ENCODE measurements at places on chromosomes 12 and 14.

DNA sequence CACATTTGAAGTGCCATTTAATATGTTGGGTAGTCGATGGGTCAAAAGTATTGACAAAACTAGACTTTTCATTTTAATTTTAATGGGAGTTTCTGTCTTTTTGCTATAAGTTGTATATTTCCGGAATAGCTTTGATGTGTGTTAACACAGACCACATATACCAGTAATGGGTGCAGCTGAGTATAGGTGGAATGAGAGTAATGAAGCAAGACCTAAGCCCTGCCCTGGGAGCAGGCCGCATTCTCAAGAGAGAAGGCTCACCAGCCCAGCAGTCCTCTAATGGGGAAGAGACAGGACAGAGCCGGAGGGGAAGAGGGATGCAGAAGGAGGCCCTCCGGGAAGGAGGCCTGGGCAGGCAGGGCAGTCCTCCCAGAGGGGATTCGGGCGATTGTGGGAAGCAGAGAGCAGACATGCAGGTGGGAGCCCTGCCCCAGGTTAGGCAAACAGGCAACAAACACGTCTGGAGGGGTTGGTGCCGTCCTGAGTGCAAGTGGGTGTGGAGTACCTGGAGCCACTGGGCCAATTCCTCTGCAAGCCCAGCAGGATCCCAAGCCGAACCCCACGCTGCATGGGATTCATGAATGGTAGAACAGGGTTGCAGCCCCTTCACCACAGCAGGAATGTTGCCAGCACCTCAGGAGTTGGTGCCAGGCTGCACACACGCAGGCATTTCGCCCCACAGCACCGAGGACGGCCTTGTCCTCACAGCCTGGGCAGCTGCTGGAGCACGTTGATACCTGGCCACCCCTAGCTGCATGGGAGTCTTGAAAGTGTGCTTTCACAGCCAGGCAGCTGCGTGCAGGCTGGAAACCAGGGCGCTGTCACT lies 7.8 kb downstream of the CKB start:
- DNase-seq, result no peak

- DNase-seq, result no peak
Observed at GRCh38 chr14:56422703-56423213, 156.8 kb upstream of the TMEM260 start.

DNA sequence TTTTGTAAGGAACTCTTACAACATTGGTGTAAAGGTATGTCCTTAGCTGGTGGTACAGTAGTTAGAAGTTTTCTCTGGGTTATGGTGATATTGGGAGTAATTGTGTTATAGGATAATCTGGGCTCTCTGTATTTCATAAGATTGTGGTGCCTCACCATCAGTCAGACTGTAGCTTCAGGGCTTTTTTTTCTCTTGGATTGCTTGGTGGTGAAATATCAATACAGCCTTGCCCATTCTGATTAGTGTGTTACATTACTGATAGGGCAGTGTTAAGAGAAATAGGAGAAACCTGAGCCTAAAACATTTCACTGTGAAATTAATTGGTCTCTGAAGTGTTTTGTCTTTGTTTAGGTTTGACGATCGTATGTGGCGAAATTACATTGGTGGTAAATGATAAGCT lies 71.0 kb downstream of the RCOR1 start:
- no peak for DNase-seq

DNA sequence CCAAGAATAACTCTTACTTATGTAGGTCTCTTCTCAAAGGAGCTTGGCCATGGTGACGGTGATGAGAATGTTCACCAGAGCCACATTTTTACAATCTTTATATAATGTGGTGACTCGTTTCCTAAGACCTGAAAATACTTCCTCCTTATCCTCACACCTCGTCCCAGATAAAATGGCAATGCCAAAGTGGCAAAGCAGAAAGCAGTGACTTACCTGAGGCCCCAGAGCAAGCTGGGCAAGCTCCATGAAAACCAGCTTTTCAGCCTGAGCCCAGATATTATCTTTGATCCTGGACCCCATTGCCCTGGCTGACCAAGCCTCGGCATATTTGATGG lies 173.6 kb upstream of the PRMT8 start:
- no peak for DNase-seq

- DNase-seq, result no peak
Observed at GRCh38 chr12:51536159-51536558, 54.9 kb upstream of the SCN8A start.

DNA sequence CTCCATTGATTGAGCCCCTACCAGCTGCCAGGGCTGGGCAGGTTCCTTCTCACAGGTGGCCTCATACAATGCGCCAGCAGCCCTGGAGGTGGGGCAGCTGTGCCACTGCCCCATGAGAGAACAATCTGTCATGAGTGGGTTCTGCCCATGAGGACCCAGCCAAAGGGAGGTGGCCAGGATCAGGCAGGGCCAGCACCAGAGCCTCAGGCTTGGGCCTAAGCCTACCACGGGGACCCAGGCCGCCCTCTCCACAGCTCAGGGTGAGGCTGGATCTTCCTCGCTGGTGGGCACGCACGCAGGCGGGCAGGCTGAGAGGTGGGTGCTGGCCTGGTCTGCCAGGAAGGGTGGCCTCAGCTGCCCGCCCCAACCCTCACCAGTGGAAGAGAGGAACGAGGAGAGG lies 110.7 kb downstream of the KIF26A start:
- DNase-seq, result no peak

DNA sequence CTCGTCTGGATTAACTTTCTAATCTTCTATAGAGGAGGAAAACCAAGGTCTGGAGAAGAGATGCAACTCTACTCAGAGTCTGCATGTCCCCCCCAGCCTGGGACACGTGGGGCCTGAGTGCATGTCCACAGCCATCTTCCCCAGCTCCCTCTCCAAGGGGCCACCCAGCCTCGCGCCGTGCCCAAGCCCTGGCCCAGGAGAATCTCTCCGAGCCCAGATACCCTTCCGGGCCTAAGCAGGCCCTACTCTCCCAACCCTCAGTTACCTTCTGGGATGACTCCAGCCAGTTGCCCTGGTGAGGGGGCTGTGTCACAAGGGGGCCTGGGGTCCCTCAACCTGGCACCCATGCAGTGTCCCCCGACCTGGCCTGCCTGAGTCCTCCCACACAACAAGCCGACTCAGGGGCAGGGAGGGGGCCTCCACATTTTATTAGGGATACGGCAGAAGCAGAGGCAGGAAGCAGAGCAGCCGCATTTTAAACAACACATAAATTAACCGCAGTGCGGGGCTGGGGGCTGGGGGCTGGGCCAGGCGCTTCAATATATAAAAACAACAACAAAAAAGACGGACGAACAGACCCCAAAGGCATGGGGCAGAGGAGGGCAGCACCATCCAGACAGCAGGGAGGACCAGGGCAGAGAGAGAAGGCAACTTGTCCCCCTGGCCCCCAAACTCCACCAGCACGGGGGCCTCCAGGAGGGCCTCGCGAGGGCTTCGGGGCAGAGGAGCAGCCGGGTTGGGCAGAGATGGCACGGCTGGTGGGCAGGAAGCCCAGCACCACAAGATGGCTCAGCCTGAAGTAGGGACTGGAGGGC lies 37.3 kb downstream of the NCKAP5L start:
- DNase-seq, result no peak

DNA sequence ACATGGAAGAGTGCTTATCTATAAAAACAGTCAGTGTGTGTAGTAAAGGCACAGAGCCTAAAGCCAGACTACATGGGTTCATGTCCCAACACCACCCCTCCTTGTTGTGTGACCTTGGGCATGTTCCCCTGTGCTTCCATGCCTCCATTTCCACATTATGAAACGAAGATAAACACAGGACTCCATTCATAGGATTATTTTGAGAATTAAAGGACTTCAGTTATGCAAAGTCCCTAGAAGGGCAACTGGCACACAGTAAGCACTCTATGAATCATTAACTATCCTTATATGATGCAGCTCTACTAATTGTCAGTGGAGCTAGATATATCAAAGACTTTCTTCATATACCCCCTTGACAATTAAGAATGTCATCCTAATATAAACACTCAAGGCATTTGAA lies 17.8 kb downstream of the IFNG-AS1 start:
- DNase-seq, result no peak

GRCh38 chr14:52399104-52399503 lies 85.0 kb downstream of the PTGER2 start:
- no peak for DNase-seq

DNA sequence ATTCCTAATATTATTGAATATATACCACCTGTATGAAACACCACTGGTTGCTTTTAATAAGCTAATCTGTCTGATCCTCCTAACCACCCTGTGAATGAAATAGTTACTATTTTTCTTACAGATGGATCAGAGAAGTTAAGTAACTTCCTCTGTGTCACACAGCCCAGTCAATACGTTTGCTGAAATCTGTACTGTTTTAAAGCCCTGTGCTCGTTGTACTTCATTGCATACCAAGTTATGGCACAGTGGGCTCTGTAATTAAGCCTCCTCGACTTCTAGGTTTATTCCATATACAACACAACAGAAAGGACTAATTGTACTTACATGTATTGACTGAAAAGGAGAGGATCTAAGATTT lies 137.9 kb downstream of the TPH2 start:
- DNase-seq, result no peak

DNA sequence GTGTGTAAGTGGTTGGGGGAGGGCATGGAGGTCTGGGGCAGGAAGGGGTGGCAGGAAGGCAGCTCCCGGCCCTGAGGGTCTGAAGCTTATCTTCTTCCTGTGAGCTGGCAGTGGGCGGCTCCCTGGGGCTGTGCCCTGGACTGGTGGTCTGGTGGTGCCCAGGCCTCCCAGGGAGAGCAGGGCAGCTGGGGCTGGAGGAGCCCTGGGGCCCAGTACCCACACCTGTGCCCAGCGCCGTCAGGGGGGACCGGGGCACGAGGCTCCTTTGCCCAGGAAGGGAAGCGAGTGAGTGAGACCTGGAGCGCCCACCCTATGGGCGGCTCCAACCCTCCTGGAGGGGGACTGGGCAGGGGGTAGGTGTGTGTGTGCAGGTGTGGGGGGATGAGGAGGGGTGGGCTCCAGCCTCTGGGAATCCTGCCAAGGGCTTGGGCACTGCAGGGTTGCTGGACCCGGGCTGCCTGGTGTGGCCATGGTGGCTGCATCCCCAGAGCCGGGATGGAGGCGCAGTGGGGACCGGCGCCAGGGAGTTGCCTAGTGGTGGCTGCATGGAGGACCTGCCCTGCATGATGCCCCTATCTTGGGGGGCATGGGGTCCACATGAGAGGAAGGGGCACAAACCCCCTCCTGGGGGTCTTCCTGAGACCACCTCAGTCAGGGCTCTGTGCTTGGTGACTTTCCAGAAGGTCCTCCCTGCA lies 353.6 kb downstream of the TMEM121 start:
- DNase-seq, result no peak

- no peak for DNase-seq
Observed at GRCh38 chr12:93137656-93138612, 208.8 kb upstream of the EEA1 start.

DNA sequence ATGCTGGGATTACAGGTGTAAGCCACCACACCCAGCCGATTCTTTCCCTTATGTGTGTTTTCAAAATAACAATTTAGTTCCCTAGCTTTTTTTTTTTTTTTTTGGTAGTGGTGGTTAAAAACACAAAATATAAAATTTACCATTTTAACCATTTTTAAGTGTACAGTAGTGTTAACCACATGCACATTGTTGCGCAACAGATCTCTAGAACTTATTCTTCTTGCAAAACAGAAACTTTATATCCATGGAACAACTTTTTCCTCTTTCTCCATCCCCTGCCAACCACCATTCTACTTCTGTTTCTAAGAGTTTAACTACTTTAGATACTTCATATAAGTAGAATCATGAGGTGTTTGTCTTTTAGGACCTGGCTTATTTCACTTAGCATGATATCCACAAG lies 1.1 kb upstream of the NDUFA12 start:
- no peak for DNase-seq

- no peak for DNase-seq
Observed at GRCh38 chr12:12684375-12685106, 11.4 kb downstream of the GPR19 start.

- DNase-seq, result no peak
Observed at GRCh38 chr12:121793440-121793837, at the start of gene RHOF. TSS of gene RHOF (minus strand) at chr12:121793688. CDS start at chr12:121793633, 55 bp downstream.

GRCh38 chr12:4134448-4135263 lies 138.9 kb upstream of the CCND2 start:
- no peak for DNase-seq

- DNase-seq, result no peak
Observed at GRCh38 chr14:51879170-51879569, 18.8 kb downstream of the GNG2 start.

DNA sequence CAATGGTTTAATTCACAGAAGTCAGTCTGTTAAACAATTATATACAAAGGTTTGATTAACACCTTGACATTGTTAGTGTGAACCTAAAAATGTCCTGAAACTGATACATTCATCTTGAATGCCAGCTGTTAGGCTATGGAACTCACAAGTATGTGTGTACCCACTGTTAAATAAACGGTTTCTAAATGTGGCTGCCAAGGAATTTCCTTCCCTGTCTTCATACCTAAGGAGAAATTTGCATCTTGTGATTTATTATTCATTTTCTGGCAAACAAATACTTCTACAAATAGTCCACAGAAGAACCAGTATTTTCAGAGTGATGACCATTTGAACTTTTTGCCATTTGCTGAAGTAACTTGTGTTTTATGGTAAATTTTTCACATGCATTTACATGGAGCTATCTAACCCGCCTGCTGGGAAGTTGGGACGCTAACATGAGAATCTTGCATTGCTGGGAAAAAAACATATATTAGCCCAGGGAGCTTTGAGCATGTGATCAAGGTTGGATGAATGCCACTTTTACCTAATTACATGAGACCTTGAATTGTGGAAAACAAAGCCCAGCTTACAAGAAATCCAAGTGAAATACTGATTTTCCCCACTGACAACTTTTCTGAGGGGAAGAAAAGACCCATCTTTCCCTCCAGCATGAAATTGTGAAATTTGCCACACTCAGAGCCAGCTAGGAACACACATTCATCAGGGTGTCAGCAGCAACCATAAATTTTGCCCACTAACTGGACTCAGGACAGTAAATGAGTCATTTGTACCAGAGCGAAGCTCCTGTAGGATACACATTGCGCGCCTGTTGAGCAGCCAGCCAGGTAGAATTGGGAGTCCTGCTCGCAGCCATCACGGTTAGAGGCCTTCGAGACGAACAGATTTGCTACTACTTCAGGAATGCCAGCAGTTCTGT lies 118.0 kb downstream of the KICS2 start:
- no peak for DNase-seq

- no peak for DNase-seq
Observed at GRCh38 chr12:77319166-77319565, 253.8 kb upstream of the E2F7 start.

DNA sequence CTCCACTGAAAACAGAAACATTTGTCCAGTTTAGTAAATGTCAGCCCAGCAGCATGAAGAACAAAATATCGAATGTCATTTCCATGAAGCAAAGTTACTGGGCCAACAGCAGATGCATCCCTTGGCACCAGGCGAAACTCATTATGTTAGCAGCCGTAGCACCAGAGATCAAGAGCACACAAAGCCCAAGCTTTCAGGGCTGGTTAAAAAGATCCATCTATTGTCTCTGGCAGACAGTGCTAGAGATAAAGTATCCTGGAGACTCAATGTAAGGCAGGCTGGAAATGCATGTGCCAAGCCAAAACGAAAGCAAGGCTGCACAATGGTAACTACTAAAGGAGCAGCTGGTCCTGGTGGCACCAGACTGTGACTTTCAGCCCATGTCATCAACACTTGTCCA lies 120.3 kb upstream of the PLEKHG7 start:
- DNase-seq, result no peak

GRCh38 chr12:94150240-94151121 lies 2.1 kb downstream of the PLXNC1 start:
- DNase-seq, result no peak

- no peak for DNase-seq
Observed at GRCh38 chr12:106651552-106651951, 68.7 kb downstream of the RFX4 start.

GRCh38 chr14:34872822-34873588 lies 2.2 kb downstream of the BAZ1A start:
- DNase-seq, result no peak

GRCh38 chr14:103022685-103023044 lies 34.7 kb downstream of the CDC42BPB start:
- DNase-seq, result no peak

Data from omental fat pad (tissue), 4 donors.